Inflammatory macrophage treated with lipopolysaccharide for 1 hour (primary cell): ENCODE measurements at places on chromosomes 4 and X.

DNA sequence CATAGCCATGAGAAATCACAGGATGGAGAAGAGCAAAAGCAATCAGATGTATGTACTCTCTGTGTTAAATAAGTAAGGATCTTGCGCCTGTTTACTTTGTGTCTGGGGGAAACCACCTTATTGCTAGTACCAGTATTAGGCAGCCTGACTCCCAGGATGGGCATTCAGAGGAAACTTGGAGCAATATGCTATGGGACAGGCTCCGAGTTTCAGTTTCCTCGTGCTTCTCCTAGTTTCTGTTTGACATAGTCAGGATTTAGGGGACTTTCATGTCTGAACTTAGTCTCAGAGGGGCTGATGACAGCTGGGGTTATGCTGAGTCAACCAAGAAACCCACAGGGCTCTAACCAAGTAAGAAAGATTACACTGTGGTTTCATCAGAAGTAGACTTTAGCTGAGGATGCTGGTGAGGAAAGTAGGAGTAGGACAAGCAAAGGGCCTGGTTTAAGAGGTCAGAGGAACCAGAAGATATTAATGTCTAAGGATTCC is 13.5 kb downstream of the NSUN7 start:
- DNase-seq = peak; percentile 70

GRCh38 chr4:163544407-163545038 is 50.0 kb downstream of the TMA16 start:
- peak; percentile 33 for DNase-seq

GRCh38 chrX:50470103-50471031 is at the start of gene DGKK:
TSS of gene DGKK (minus strand) at chrX:50470825. CDS start at chrX:50470678, 147 bp downstream.
- DNase-seq = no peak

DNA sequence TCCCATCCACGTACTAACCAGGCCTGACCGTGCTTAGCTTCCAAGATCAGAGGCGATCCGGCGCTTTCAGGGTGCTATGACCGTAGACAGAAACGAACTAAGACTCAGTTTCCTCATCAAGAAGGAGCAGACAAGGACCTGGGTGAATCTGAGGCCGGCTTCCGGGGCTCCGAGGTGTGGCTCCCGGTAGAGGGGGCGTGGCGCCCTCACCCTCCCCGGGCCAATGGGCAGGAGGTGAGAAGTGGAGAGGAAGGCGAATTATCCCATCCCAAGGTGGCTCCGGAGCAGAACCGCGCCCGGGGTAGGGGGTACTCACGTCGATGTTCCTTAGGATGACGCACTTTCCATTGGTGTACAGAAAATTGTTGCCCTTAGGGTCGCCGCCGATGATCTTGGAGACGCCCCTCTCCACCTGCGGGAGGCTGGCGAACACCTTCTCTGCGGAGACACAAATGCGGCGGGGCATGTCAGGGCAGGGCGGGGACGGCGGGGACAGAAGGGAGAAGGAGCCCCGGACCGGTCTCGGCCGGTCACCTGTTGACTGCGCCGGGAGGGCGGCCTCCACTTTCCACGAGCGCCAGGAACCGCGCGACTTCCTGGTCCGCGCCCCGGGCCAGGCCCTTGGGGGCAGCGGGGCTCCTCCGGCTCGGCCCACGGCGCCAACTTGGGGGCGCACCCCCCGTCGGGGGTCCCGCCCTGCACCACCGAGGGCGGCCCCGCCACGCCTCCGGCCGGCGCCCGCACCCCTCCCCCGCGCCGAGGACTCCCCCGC is 616 bp downstream of the WDR1 start:
- no peak for DNase-seq

DNA sequence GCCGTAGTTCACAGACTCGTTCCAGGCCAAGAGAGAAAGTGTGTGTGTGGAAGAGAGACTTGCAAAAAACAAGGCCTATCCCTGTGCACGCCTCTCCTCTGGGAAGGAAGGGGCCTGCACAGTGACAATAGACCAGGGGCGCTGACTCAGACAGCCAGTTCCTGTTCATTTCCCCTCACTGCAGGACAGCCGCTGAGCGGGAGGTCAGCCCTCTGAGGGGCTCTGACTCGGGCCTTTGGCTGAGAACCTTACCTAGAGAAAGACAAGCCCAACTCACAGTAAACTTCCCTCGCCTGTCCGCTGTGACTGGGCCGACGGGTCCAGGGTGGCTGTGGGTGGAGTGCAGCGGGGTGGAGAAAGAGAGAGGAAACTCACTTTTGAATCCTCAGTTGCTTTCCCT is 52.1 kb downstream of the RTL5 start:
- DNase-seq = no peak

DNA sequence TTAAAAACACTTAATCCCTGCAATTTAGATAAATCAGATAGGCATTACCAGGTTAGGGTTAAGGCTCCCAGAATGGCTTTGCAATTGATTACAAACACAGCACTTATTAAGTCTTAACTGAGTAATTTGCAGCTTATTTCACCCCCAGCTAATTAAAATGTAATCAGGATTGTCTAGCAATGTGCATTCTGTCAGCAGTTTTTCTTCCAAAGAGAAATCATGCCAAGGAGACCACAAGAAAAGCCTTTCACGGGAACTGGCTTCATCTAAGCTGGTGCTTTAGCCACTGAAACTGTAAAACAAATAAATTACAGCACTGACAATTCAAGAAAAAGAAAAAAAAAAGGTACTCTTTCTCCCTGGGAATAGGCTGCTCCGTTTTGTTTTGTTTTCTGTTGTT is 2.1 kb downstream of the ANOS1 start:
- no peak for DNase-seq
